ENCODE measurements at places on chromosomes 16 and 17.

- no peak for DNase-seq
Measured at GRCh38 chr17:9361188-9361955, 214.2 kb downstream of the STX8 start.

DNA sequence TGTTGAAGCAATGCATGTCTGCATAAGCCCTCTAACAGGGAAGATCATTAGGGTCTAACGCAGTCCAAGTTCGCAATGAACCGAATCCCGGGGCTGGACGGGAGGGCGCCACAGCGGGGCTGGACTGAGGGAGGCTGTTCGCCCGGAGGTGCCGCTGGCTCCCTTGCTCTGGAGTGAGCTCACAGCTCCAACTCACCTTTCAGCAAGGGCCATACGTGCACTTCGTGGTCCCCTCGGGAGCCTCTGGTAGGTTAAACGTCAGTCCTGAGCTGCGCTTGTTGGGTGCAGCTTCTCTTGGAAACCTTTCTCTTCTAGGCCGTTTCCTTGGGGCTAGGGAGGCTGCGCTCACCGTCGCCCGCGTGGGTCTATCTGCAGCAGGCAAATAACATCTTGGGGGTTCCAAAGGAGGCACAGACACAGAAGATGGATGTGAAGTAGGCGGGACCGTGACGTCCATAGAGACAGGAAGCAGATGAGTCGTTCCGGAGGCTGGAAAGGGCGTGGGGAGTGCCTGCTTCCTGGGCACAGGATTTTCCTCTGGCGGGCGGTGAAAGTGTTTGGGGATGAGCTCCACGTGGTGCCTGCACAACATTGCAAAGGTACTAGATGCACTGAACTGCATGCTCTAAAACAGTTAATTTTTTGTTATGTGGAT is 21.9 kb downstream of the ATP2C2 start:
- no peak for DNase-seq

- no peak for DNase-seq
Measured at GRCh38 chr16:85222155-85222863, 110.0 kb upstream of the CIBAR2 start.

- no peak for DNase-seq
Measured at GRCh38 chr16:9545522-9546437, 454.3 kb downstream of the HAPSTR1 start.

DNA sequence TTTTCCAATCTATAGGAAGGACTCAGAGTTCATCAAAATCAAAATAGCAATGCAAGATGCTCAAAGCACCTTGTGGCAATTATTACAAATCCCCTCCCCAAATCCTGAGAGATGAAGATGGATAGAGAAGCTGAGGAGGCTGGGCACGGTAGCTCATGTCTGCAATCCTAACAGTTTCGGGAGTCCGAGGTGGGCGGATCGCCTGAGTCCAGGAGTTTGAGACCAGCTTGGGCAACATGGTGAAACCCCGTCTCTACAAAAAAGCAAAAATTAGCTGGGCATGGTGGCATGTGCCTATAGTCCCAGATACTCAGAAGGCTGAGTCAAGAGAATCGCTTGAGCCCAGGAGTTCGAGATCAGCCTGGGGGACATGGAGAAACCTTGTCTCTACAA is 8.6 kb downstream of the TBC1D16 start:
- no peak for DNase-seq

DNA sequence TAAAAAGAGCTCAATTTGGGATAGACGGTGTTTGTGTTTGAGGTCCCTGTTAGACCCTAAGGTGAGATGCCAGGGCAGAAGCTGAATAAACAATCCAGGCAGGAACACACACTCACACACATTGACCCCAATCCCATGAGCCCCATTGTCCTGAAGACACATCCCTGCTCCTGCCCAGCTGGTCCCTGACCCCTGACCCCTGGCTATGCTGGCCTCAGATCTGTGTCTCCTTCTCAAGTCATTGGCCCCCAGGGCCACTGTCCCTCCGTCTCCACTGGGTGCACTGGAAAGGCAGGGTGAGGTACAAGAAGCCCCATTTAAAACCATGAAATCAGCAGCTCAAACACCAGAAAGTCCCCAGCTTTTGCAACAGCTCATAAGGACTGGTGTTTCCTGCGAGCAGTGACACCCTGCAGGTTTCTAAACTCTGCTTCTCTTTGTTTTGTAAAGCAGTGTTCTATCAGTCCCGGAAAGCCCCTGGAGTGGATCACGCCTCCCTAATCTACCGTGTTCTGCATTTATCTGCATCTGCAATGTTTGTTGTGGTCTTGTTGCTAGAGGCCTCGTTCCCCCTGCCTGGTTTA is 18.0 kb upstream of the ASGR2 start:
- peak; percentile 57 for DNase-seq

- DNase-seq, result no peak
Measured at GRCh38 chr16:89827383-89828198, 684 bp upstream of the SPIRE2 start.

GRCh38 chr16:49484451-49484849 is 110.8 kb downstream of the C16orf78 start:
- peak; percentile 42 for DNase-seq

- no peak for DNase-seq
Measured at GRCh38 chr17:67082107-67082506, 37.8 kb downstream of the CACNG1 start.

DNA sequence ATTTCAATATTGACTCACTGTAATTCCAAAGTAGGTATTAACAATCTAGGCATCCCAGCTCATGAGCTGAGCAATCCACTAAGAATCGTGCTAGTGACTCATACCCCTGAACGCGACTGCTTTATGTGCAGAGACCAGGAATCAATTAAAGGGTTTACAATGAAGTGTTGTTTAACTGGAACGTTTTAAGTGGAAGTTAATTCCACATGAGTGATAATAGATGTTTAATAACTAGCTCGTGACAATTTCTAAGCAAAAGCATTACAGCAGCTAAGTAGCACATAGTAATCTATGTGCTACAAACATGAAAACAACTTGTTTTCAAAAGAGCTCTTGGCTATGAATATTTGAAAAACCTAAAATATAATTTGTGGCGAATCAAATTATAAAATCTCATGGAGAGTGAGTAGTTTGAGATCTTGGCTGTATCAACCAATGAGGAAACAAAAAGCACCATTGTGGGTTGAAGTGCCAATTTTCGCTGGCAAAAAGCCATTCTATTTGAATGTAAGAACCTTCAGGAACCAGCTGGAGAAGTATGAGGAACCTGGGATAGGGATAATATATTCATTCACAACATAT is 9.4 kb downstream of the GJC1 start:
- DNase-seq, result no peak

DNA sequence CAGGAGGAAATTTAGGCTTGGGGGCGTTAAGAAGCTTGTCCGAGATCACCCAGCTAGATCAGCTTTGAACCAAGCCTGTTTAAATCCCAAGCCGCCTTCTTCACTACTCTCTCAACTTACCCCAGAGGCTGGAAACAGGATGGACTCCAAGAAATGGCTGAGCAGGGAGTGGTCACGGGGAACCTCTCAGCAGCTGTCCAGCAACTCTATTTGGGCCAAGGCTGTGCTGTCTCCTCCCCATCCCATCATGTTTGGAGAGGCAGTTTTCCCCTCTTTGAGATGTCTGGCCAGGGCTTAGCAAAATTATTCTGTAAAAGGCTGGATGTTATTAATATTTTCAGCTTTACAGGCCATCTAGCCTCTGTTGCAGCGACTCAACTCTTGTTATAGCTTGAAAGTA is 305.7 kb downstream of the RBFOX1 start:
- no peak for DNase-seq

DNA sequence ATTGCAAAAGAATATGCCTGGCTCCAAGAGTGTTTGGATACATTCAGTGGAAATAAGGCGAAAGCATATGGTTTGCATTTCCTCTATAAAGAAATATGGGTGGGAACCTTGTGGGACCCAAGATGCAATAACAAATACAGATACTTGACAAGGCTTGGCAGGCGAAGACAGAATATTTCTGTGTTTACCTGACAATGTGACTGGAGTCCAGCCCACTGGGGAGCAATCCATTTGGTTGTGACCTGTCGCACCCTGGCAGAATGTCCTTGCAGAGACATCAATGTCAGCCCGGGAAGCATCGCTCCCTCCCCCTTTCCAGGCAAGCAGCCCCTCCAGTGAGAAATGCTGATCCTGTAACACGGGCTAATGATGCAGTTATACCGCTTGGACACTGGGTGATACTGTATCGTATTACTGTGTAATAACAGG is 296.6 kb downstream of the MAF start:
- DNase-seq, result no peak

DNA sequence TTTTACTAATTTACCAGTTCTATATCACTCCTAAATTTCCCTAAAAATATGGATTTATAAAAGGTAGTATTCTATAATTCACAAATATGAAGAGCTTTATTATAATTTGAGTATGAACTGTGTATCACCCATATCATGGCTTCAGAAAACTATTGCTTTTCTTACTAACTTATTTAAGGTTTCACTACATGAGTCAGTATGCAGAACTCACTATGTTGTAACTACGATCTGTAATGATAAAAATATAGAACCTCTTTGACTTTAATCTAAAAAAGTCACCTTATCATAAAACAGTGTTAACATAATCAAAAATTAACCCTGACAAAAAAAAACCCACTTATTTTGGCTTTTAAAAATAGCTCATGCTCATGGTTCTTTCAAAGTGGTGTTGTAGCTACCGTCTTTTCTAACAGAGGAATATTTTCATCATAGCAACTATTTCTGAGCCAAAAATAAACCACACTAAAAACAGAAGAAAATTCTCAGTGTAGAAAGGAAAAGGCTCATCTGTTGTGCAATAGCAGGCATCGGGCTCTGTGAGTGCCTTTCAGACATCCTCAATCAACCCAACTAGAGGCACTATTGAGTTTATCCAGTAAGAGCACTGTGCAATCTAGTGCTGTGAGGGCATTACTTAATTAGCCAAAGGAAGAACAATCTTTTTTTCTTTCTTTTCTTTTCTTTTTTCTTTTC is 42.1 kb downstream of the ITGAM start:
- DNase-seq, result no peak

- DNase-seq, result no peak
Measured at GRCh38 chr16:1385232-1385631, 29.3 kb downstream of the UNKL start.

- DNase-seq, result no peak
Measured at GRCh38 chr16:14150796-14151195, 79.7 kb downstream of the MRTFB start.

DNA sequence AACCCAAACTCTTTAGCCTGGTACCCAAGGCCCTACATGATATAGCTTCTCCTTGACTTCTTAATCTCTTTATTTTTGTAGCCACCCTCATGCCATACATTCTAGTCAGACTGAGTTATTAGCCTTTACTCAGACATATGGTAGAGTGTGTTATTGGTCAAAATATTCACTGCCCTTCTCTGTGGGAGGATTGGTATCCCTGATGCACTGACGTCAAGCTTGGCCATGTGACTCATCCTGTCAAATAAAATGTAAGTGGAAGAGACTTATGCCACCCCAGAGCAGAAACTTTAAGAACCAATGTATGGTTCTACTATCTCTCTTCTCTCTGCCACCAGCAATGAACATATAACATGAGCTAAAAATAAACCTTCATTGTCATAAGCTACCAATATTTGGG is 12.2 kb upstream of the BEAN1 start:
- no peak for DNase-seq

GRCh38 chr16:20822521-20823325 is 16.4 kb downstream of the REXO5 start:
- no peak for DNase-seq

- DNase-seq, result peak; percentile 35
Measured at GRCh38 chr16:17211797-17212196, 259.0 kb downstream of the XYLT1 start.

GRCh38 chr17:9167379-9167778 is 146.1 kb downstream of the NTN1 start:
- no peak for DNase-seq

DNA sequence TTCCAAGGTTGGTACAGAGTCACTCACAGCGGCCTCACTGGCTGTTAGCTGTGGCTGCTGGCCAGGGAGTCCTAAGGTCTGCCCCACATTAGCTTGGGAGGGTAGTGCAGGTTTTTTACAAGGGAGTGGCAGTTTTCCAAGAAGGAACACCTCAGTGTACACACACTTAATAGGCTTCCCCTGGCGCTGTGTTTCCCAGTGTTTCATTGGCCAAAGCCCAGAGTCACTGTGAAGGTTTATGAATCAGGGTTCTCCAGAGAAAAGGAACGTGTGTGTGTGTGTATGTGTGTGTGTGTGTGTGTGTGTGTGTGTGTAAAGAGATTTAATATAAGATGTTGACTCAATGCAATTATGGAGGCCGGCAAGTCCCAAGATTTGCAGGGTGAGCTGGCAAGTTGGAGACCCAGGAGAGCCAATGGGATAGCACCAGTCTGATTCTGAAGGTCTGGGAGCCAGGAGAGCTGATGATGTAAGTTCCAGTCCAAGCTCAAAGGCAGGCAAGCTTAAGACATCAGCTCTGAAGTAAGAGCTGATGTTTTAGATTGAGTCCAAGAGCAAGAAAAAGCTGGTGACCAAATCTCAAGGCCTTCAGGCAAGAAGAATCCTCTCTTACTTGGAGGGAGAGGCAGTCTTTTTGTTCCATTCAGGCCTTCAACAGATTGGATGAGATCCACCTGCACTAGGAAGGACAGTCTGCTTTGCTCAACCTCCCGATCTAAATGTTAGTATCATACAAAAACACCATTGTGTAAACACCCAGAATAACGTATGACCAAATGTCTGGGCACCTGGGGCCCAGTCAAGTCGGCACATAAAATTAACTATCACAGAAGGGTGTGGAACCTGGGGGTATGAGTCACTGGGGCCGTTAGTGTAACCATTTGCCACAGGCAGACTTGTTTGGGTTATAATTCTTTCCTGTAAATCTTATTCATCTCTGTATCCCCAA is 206.8 kb downstream of the PRKCA start:
- peak; percentile 27 for DNase-seq

- no peak for DNase-seq
Measured at GRCh38 chr16:65154321-65154720, 32.5 kb upstream of the CDH11 start.

DNA sequence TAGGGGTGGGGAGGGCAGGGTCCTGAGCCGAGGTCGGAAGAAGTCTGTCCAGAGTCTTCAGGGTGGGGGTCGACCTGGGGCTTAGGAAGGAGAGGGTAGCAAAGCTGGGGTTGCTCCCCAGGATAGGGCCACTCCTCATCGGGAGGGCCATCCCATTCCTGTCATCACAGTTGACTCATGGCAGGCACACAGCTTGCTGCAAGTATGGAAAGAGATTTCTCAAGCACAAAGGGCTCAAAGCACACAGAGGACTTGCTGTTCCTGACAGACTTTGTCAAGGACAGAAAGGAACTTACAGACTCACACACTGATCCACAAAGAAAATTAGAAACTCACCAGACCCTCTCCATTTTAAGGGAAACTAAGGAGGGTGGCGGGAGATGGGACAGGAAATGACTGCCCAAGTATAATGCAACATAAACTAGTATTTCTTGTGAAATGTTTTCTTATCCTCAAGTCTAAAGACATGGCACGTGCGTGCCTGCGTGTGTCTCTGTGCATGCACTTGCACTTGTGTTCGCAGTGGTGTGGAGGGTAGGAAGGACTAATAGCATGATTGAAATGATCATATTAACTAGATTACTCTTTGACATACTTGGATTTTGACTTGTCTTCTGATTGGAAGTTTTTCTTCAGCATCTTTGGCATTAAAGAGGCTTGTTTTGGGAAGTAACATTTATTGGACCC is 2.4 kb downstream of the AOC2 start:
- DNase-seq, result no peak

GRCh38 chr17:7380855-7381683 is at the start of gene TNK1:
TSS of gene TNK1 (plus strand) at chr17:7381089. CDS start at chr17:7382927, 1,838 bp downstream.
- no peak for DNase-seq

GRCh38 chr17:930258-930657 is 49.3 kb downstream of the NXN start:
- DNase-seq, result no peak

- no peak for DNase-seq
Measured at GRCh38 chr17:75917141-75917916, 12.6 kb upstream of the MRPL38 start.

GRCh38 chr17:39759204-39759603 is 21.5 kb downstream of the GRB7 start:
- DNase-seq, result no peak

All from activated T-cell treated with anti-CD3 and anti-CD28 coated beads, Interleukin-2, amount 50 U/mL, for 1 hour (primary cell).